ENCODE measurements at places on chromosomes 6 and 20. TPM values are rescaled to one million over a fixed set of nuclear protein-coding genes. Genes with fewer than 3 reads are reported as not detected.

GRCh38 chr20:54084727-54085388 is 14.5 kb upstream of the BCAS1 start:
- DNase-seq = no peak

- DNase-seq = no peak
Observed at GRCh38 chr20:25991051-25991755, 294.6 kb upstream of the ZNF337 start.

C6orf136 gene
- 5.2 TPM for total RNA-seq

VNN1 gene
- total RNA-seq = 0.89 TPM

KCNG1 gene
- 1.7 TPM for total RNA-seq

LAMA2 gene
- total RNA-seq = 87.4 TPM

Measured in skin of body (tissue), 3 donors.